ENCODE measurements at places on chromosomes 6 and 20.

DNA sequence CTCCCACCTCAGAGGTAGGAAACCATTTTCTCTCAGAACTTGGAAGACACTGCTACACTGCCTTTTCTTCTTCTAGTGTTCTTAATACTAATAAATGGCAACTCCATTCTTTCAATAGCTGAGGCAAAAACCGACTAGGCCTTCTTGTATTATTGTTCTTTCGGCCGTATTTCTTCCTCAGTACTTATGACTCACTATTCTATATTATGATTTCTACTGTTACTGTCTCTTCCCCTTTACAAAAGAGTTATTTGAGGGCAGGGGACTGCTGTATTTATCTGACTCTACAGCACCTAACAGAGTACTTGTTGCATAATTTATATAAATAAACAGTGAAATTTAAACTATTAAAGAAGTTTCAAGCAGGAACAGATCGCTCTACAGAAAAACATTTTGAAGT, 3.1 kb downstream of the DNAAF9 start:
- no peak for DNase-seq

GRCh38 chr6:40946738-40947301, 92.2 kb downstream of the UNC5CL start:
- peak; percentile 20 for DNase-seq

- peak; percentile 8 for DNase-seq
These were observed 333.6 kb downstream of the BTBD9 start for GRCh38 chr6:38305995-38306681.

DNA sequence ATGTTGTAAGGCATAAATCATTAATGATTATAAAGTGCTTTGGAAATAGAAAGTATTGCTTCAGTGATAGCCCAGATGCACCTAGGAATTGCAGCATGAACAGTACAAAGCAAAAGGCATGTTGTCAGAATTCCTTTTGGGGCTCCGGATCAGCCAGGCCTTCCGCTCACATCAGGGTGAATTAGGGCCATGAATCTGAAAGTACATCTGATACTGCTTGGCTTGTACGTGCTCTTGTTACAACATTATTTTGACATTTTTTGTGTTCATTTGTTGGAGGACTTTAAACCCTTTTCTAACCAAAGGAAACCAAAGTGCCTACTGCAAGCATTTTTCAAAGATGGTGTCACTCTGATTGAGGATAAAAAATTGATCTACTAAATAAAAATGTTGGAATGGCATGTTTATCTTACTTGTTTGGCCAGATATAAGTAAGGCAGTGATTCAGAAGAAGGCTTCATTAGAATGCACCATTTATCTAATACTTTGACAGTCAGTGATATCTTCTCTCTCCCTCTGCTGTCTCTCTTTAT, 1005.6 kb upstream of the FLRT3 start:
- DNase-seq = peak; percentile 29

- no peak for DNase-seq
These were observed 76.2 kb upstream of the OLIG3 start for GRCh38 chr6:137570393-137570792.

DNA sequence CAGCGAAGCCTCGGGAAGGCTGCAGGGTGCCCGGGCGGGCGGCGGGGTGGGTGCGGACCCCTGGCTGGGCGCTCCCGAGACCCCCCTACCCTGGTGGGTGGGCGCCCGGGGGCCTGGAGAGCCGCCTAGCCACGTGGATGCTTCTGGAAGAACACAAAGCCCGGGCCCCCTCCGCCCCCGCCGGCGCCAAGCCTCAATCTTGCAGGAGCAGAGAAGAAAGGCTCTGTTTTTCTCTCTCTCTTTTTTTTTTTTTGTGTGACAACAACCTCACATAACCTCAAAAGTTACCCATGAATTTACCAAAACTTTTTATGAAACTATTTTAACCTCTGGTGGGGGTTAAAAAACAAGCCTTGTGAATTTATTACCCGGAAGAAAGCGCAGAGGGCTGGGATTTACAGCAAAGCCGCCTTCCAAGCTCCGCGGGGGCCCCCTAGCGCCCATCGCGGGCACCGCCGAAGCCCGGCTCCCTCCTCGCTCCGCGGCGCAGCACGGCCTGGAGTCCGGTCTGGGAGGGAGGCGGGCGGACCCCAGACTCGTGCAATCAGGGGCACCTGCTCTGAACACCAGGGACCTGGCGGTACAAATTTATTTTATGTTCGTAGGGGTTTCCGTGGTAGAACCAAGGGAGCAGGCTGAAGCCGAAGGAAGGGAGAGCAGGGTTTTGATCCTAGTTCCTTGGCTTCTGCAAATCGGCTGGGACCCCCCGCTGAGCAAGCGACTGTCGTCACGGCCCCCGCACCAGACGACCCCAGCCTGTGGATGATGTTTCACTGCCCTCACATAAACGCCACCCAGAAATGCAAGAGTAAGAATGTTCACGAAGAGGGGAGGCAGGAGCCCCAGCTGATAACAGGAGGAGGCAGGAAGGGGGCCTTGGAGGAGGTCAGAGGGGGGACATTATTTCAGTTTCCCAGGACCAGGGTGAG, 58.9 kb downstream of the ZNF831 start:
- peak; percentile 80 for DNase-seq

GRCh38 chr20:59386809-59387208, 86.4 kb downstream of the EDN3 start:
- peak; percentile 83 for DNase-seq

DNA sequence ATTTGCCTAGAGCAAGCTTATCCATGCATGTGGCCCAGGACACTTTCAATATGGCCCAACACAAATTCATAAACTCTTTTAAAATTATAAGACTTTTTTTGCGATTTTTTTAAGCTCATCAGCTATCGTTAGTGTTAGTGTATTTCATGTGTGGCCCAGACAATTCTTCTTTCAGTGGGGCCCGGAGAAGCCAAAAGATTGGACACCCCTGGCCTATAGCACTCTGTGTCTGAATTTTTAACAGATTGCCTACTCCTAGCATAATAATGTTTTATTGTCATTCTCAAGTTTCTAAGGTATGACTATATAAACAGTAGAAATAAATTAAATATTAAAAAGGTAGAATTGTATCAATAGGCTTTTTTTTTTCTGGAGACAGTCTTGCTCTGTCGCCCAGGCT, 48.6 kb upstream of the LOC128125822 start:
- no peak for DNase-seq

Measured in fibroblast of skin of right quadriceps (primary cell).